DMS153 (cell line): ENCODE measurements at places on chromosomes 13 and 19.

DNA sequence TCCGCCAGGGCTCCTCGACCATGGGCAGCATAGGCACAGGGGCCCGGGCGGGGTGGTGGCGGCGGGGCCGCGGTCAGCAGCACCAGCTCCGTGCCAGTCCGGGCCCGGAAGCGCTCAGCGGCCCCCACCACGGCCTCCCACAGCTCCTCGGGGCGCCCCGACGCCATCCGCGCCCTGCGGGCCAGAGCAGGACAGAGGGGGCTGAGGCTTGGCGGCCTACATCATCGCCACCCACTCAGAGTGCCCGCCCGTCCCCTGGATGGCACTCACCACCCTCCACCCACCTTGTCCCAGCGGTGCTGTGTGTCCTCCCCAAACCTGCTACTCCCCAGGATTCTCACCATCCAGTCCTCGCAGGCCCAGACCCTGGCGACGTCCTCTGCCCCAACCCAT, 4.0 kb downstream of the AKT1S1 start:
- DNase-seq: no peak

DNA sequence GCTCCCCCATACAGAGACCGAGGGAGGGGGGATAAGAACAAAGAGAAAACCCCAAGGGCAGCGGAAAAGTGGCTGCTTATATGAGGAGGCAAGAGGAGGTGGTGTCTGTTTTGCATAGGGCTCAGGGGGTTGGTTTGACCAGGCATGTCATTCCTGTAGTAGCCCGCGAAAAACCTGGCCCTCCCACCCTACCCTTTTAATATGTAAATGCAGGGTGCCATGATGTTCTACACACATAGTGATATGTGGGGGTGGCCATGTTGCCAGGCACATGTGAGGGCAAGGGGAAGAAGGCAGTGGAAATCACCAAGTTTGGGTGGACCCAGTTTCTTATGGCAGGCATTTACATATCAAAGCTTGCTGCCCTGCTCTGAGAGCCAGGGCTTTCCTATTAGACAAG, 203.5 kb upstream of the UBL3 start:
- DNase-seq: no peak

- no peak for DNase-seq
These were observed 619 bp downstream of the MEF2B start for GRCh38 chr19:19169236-19170052.

- no peak for DNase-seq
These were observed 12.4 kb downstream of the TTC9B start for GRCh38 chr19:40205760-40206159.

- no peak for DNase-seq
These were observed 11.8 kb upstream of the RCBTB1 start for GRCh38 chr13:49597043-49597641.

DNA sequence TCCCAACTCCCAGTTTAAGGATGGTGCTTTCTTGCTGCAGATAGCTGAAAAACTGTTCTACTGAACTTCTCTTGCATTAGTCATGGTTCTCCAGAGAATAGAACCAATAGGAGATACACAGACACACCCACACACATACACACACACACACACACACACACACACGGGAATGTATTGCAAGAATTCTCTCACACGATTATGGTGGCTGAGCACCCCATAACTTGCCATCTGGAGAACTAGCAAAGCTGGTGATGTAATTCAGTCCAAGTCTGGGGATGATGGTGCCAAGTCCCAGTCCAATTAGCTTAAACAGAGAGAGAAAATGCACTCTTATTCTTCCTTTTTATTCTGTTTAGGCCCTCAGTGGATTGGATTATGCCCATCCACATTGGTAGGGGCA, 643.9 kb downstream of the DIAPH3 start:
- DNase-seq: no peak

DNA sequence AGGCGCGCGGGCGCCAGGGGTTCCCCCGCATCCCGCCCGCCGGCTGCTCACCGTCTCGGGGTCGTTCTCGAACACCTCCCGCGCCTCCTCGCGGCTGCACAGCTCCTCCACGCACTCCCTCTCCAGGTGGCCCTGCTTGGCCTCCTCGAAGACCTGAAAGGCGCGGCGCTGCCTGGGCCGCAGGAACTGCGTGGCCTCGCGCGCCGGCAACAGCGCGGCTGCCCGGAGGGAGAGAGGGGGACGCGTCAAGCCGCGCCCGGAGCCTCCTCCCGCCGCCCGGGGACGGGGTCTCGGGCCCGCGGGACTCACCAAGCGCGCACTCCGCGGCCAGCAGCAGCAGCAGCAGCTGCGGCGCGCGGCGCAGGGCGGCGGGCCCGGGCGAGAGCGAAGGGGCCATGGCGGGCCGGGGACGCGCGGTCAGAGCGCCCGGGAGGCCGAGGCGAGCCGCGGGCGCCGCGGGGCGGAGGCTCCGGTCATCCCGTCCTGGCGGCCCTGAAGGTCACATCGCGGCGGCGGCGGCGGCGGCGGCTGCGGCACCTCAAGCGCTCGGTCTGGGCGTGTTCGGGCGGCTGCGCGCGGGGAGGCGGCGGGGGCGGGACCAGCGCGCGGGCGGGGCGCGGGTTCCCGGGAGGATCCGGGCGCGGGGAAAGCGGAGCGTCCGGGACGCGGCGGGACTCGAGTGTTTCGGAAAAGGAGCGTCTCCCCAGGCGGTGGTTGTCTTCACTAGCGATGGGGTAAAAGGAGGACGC, at the start of gene GAS6:
GAS6 (minus strand) TSS at position 553 of the 749 bp plus-strand sequence; CDS start at position 397, 156 bp downstream.
- DNase-seq: no peak

DNA sequence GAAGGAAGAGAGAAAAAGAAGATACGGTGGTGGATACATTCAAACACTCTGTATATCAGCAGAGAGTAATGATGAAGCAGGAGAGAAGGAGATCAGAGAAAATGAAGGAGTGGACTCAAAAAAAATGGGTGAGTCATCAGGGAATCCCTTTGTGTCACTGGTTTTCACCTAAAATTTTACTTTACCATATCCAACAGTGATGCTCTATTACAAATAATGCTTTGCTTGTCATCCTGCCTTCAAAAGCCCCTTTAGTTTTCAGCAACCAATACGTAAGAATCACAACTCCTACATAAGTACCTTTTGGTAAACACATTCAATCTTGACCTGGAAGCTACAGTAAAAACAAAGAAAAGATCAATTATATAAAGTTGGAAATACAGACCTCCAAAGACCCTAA, 88.8 kb downstream of the ENOX1 start:
- DNase-seq: no peak

DNA sequence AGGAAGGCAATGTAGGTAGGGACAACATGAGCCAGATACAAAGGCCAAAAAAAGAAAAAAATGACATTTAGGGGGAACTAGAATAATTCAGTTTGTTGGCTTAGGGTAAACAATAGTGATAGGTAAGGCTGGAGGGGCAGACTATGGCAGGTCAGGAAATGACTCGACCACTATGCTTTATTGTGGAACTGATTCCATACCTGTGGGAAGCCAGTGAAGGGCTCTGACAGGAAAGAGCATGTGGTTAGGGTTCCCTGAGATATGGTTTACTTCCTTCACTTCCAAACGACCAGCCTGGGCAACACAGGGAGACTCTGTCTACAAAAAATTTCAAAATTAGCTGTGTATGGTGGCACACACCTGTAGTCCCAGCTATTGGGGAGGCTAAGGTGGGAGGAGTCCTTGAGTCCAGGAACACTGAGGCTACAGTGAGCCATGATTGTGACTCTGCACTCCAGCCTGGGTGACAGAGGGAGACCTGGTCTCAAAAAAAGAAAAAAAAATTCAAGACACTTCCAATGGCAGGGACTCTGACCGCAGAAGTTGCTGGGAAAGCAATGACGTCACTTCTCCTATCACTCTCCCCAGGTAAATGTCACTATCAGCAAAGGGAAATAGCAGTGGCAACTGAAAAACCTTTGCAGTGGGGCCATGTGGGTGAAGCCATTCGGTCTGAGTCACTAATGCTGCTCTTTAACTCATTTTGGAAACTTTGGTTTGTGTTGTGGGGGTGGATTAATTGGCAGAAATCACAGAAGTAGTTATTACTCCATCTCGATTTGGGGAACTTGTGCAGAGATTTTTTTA, 192.8 kb upstream of the TSC22D1 start:
- DNase-seq: no peak

DNA sequence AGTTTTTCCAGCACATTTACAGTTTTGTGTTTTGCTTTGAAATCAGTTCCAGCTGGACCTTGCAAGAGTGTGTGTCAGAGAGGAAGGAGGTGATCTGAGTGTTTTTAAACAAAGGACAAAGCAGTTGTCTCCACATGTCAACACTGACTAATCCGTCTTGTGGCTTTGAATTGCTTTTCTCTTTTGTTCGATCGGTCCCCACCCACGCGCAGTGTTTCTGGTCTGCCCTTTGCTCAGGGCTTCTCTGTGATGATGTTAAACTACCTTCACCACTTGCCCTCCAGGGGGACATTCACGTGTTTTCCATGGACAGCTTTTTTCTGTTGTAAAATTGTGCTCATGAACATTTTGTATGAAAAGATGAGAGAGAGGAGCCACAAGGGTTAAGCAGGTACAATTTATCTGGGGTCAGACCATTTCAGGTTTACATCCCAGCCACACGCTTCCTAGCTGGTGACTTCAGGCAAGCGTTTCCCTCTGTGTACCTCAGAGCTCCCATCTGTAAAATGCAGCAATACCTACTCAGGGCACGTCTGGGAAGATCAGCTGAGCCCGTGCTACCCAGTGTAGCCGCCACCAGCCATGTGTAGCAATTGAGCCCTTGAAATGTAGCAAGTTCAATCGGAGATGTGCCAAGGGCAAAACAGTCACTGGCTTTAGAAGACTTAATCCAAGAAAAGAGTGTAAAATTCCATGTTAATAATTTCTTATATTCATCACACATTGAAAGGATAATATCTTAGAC, 13.5 kb upstream of the PLA2G4C start:
- no peak for DNase-seq

GRCh38 chr13:41971848-41972247, 10.9 kb upstream of the VWA8 start:
- no peak for DNase-seq

- DNase-seq: no peak
These were observed 16.3 kb downstream of the ZNF91 start for GRCh38 chr19:23378948-23379347.

DNA sequence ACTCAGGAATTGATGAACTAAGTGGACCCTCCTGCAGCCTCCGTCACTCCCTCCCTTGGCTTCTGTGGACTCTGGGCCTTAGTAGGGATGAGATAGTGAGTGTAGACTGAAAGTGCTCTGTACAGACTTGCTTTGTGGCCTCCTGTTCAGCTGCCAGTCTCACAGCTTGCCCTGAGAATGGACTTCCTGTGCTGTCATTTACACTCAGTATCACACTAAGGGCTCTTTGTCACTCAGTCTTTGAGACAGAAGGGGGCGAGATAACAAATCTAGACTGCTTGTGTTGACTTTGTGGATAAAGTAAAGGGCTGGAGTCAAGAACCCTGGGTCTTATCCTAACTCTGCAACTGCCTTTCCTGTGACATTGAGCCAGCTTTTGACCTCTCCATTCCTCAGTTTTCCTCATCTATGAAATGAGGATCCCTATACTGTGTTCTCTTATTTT, 21.0 kb upstream of the SPRY2 start:
- DNase-seq: peak; percentile 33

GRCh38 chr19:43901395-43902390, 33.4 kb downstream of the ZNF45 start:
- peak; percentile 20 for DNase-seq

- no peak for DNase-seq
These were observed 12.3 kb downstream of the ATP8B3 start for GRCh38 chr19:1799695-1800342.

GRCh38 chr19:42042455-42043170, 27.4 kb downstream of the GRIK5 start:
- no peak for DNase-seq

DNA sequence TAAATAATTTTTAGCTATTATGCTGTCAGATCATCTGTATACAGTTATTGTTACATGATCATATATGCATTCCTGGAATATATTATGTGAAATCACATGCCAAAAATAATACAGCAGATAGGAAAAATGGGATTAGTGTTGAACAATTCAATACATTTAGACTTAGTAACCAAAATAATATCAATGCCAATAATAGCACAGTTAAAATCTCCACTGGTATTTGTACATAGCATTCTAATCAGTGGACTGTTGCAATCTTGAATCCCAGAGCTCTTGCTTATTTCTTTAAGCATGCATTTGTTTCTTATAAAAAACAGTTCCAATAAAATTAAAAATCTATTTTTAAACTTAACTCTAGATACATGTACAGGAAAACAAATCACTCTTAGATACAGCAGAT, 2772.2 kb downstream of the PCDH9 start:
- DNase-seq: no peak

DNA sequence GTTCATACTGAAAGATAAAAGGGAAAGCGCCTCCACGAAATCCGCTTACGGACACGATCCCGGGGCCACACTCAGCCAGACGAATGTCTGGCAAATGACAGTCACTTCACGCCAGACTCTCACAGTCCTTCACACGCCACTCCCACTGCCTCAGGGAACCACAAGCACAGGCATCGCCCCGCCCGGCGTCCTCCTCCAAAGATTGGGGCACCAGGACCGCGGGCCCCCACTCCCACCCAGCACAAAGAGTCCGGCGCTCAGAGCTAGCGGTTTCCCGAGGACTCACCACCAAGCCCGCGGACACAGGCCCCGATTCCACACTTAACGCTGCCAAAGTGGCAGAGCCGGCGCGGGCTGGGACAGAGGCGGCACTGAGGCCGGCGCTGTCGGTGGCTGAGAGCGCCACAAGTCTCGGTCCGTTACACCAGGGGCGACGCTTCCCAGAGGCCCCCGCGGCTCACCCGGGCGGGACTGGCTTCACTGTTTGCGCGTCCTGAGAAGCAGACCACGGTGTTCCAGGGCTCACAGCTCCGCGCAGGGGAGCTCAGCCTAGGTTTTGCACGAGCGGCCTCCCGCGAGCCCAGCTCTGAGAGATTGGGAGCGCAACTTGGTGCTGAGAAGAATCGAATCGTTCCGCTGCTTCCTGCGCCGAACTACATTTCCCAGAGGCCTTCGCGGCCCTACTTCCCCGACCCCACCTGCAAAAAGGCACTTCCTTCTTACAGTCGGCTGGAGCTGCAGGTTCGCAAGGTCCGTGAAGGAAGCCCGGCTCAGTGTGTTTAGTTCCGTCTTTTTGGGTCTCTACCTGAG, at the start of gene ZNF569:
ZNF569 (minus strand) TSS at position 647 of the 810 bp plus-strand sequence. CDS start 22,523 bp downstream, outside the sequence.
- DNase-seq: peak; percentile 68

- DNase-seq: peak; percentile 12
These were observed 100.4 kb downstream of the RFC3 start for GRCh38 chr13:33918199-33918932.

- DNase-seq: no peak
These were observed 7.4 kb downstream of the BRD4 start for GRCh38 chr19:15324791-15325519.

GRCh38 chr19:1854039-1854541, 5.8 kb upstream of the REXO1 start:
- no peak for DNase-seq

GRCh38 chr13:73902296-73902695, 231.9 kb downstream of the KLF12 start:
- DNase-seq: no peak
